Left lung (tissue), 14 donors: ENCODE measurements at places on chromosomes 1 and 21. TPM values are rescaled to one million over a fixed set of nuclear protein-coding genes. Genes with fewer than 3 reads are reported as not detected.

Gene TAF1A
- 20.5 TPM for polyA plus RNA-seq

DNA sequence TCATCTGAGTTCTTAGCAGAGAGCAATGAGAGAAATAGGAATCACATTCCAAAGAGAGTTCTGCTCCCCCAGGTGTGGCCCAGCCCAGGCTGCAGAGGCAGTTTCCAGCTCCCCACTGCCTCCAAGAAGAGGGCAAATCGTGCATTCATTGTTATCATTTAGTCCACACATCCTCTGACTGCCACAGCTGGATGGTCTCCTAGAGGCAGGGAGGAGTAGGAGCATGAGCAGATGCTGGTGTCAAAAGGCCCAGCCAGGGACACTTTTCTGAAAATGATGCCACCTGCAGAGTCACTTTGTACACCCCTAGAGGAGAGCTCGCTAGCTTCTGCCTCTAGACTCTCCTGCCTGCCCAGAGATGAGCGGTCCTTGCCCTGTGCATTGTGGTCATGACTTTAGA, 33.6 kb upstream of the GNPAT start:
- no peak for DNase-seq

DNA sequence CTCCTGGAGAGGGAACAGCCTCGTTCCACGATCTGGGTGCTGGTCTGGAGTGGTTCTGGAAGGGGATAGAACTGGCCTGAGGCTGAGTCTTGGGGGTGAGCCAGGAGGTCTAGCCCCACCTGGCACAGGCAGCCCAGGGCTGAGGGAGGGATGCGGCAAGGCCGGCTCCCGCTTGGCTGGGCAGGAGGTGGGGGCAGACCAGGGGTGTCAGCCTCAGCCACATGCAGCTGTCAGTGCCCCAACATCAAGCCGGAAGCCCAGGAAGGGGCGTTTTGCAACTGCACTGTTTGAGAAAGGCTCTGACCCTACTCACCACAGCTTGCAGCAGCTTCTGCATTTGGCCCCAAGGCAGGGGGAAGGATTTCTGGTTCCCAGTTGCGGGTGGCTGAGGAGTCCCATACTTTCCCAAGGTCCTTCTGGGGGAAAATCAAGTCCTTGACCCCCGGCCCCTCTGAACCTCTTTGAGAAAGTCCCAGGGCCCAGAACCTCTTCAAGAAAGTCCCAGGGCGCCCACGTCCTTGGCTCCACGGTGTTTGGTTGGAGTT, 2.0 kb downstream of the EFHD2 start:
- DNase-seq: peak; percentile 45

GRCh38 chr1:38587766-38588165, 271.8 kb downstream of the RRAGC start:
- no peak for DNase-seq

GRCh38 chr1:220808345-220809186, 21.9 kb downstream of the MTARC1 start:
- DNase-seq: no peak

- DNase-seq: peak; percentile 60
Measured at GRCh38 chr1:181087400-181087901, 1.0 kb upstream of the IER5 start.

DNA sequence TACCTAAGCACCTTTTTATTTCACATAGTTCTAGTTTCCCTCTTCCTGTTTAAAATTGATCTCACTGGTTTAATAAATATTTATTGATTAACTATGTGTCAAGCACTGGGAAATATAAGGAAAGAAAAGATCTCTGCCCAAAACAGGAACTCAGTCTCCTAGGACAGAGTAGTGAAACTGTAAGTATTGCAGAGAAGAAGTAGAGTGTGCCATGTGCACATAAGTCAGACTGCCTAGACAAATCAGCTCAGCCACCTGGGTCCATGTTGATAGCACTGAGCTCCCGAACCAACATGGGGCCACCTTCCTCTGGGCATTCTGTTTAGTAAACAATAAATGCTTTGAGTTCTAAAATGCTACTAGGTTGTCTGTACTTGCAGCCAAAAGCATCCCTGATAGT, 9.8 kb upstream of the SSX2IP start:
- DNase-seq: no peak

DNA sequence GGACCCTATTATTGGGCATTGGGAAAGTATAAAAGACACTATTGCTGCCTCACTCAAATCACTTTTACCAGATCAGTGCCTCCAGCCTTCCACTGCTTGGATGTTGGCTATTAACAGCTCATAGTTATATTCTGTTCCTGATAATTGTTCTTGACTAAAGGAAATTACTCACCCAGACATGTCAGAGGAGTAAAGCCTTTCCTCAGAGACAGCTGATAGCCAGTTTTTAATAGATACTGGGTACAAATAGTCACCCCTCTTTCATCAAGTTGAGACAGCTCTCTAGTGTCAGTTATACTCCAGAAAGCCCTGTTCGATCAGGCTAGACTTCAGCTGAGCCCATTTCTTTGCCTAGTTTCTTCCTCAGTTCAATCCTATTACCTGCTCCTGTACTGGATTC, 876.1 kb upstream of the B3GALT2 start:
- no peak for DNase-seq
